ENCODE measurements at places on chromosomes 16 and 17.

GRCh38 chr17:17322516-17323510 lies 19.6 kb downstream of the NT5M start:
- DNase-seq = no peak

DNA sequence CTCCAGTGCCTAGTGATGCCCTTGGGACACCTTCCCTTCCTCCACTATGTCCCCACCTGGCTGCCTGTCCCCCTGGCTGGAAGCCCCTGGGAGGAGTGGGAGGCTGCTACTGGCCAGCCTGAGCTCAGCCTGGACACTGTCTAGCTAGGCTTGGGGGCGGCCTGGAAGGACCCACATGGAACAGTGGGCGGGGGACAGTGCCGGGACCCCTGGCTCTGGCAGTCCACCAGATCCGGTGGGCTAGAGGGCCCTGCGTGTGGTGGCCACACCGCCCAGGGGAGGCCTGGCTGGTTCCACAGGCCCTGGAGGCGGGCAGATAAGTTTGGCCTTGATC lies 388.0 kb upstream of the TNRC6C start:
- DNase-seq = no peak

GRCh38 chr17:1733759-1734158 lies 8.9 kb upstream of the SERPINF2 start:
- DNase-seq = no peak

DNA sequence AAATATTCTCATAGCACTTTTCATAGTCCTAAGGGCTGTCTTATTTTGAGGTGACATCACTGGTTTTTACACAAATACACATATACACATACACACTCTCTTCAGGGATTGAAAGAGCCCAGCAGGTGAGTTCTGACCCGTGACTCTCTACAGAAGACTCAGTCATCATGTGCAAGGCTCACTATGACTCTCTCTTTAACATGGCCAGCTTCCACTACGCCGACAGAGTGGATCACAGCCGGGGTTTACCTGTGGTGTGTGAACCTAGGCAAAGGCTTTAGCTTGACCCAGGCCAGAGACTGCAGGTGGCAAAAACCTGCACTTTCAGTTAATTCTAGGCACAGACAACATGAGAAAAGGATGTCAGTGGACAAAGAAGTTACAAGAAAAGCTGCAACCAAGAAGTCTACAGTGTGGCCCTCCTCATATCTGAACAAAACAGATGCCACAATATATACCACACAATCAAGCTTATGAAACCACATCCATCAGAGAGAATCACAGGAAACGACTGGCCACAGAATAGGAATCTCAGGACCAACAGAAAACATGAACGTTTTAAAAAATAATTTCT lies 56.5 kb downstream of the CYTH1 start:
- DNase-seq = peak; percentile 50

- no peak for DNase-seq
Observed at GRCh38 chr16:26363581-26363980, 671.8 kb downstream of the HS3ST4 start.

GRCh38 chr17:31780483-31780882 lies 78.6 kb downstream of the COPRS start:
- no peak for DNase-seq

GRCh38 chr17:27354051-27354490 lies 60.2 kb downstream of the WSB1 start:
- no peak for DNase-seq

DNA sequence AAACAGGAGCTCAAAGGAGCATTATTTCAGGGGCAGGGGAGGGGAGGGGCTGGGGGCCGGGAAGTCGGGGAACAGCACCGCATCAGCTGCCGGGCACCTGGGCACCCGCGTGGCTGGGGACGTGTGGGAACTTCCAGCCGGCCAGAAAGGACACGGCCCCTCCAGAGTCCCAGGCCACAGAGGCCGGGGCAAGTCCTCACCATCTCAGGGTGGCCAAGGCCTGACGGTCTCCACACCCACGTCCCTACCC lies 1.1 kb downstream of the PGAP6 start:
- DNase-seq = no peak

- DNase-seq = peak; percentile 84
Observed at GRCh38 chr16:56657555-56658326, at the start of gene MT1F. MT1F (plus strand) TSS chr16:56657959; CDS start chr16:56658059, 100 bp downstream.

- no peak for DNase-seq
Observed at GRCh38 chr17:78761789-78762406, 20.2 kb downstream of the CYTH1 start.

DNA sequence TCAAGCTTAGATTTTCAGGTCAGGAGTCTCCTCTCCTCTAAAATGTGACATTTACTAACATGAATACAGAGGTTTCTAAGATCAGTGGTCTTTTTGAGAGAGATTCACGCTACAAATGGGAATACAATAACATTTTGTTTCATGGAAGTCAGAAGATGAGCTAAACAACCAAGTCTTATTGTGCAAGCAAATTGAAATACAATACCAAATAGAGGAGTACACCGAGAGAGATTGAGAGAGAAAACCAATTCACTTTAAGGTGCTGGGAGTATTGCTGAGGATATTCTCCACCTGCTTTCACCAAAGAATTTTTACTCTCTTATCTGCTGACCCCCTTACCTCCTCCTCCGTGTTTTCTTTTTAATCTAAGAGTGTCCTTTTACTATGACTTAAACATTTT lies 11.5 kb downstream of the VEZF1 start:
- DNase-seq = no peak

- DNase-seq = no peak
Observed at GRCh38 chr16:77925531-77925930, 96.8 kb upstream of the CLEC3A start.

GRCh38 chr17:42358434-42358833 lies 29.8 kb downstream of the STAT3 start:
- DNase-seq = no peak

- no peak for DNase-seq
Observed at GRCh38 chr17:14919631-14920213, 345.4 kb downstream of the PMP22 start.

- DNase-seq = no peak
Observed at GRCh38 chr17:3935825-3936355, 19.6 kb upstream of the P2RX1 start.

DNA sequence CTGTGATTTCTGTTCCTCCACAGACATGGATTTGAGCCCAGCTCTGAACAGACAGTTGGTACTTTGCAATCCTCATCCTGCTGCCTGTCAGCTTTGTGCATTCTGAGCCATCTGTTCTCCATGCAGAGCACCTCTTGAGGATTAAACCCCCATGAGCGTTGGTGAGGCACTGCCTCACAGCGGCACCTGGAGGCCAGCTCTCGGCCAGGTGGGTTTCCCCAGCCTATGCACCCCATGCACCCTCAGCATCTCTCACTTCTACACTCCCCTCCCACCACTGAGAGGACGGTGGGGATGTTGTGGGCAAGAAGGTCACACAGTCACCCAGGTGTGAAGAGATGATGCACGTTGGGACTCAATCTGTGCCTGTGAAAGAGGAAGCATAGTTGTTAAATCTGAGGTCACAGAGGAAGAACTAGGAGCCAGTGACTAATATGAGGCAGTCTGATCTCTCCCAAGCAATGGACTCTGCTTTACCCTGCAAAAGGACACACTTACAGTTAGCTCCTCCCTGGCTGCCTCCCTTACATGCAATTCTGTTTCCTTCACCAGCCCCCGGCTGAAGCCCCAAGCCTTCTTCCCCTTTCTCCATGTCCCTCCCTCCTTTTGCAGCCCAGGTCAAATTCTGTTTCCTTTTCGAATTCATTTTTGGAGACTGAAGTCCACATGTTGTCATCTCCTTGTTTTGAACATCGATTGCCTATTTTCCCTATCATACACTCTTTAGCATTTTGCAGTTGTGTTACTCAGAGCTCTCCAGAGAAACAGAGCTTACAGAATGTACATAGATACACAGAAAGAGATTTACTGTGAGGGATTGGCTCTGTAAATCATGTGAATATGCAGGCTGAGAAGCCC lies 58.5 kb downstream of the HS3ST3B1 start:
- peak; percentile 52 for DNase-seq

- DNase-seq = no peak
Observed at GRCh38 chr17:65820306-65820705, 258.9 kb upstream of the AXIN2 start.

Measured in stimulated activated CD4-positive, alpha-beta T cell treated with anti-CD3 and anti-CD28 coated beads, Interleukin-15, amount 100 ng/mL, for 24 hours (primary cell).